ENCODE measurements at places on chromosomes 16 and 17.
A peak's percentile ranks its signal among the peaks of the same experiment; 100 is the strongest.

DNA sequence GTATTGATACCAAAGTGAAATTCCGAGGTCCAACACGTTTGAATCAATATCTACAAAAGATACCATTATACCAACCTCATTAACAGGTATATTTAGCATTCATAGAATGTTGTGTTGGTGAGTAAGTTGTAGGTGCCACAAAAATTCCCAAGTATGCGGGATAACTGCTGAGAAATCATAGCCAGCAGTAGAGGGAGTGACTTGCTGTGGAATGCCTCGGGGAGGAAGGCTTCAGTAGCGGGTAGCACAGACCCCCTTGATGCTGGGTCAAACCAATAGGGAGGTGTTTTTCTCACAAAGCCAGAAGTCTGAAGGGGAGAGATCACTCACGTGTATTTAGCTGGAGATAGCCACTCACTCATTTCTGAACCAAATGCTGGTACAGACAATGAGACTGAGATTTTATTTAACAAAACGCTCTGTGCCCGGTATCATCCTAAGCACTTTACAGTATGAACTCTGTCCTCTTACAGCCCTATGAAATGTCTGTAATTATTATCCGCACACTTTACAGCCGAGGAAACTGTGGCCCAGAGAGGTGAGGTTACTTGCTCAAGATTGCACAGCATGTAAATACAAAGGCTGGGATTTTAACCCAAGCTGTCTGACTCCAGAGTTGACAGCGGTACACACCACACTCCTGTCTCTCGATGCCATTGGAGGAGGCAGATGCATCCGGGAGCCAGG lies 23.1 kb downstream of the HSBP1 start:
- DNase-seq = no peak

- DNase-seq = no peak
Measured at GRCh38 chr17:47703671-47704070, 9.7 kb downstream of the TBKBP1 start.

DNA sequence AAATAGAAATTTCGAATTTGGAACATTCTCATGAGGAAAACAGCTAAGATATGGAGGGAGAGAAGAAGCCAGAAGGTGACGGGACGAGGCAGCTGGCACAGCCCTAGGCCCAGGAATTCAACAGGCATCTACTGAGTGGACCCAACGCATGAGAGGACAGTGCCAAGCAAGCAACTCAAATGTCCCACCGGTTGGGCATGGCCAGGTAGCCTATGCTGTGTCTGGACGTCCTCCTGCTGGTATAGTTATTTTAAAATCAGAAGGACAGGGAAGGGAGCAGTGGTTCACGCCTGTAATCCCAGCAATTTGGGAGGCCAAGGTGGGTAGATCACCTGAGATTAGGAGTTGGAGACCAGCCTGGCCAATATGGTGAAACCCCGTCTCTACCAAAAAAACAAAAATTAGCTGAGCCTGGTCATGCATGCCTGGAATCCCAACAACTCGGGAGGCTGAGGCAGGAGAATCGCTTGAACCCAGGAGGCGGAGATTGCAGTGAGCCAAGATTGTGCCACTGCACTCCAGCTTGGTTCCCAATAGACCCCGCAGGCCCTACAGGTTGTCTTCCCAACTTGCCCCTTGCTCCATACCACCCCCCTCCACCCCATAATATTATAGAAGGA lies 2.0 kb downstream of the GH1 start:
- DNase-seq = no peak

- DNase-seq = no peak
Measured at GRCh38 chr16:88071908-88072307, 120.7 kb downstream of the BANP start.

- peak; percentile 91 for DNase-seq
Measured at GRCh38 chr17:40598619-40599467, 33.6 kb upstream of the CCR7 start.

DNA sequence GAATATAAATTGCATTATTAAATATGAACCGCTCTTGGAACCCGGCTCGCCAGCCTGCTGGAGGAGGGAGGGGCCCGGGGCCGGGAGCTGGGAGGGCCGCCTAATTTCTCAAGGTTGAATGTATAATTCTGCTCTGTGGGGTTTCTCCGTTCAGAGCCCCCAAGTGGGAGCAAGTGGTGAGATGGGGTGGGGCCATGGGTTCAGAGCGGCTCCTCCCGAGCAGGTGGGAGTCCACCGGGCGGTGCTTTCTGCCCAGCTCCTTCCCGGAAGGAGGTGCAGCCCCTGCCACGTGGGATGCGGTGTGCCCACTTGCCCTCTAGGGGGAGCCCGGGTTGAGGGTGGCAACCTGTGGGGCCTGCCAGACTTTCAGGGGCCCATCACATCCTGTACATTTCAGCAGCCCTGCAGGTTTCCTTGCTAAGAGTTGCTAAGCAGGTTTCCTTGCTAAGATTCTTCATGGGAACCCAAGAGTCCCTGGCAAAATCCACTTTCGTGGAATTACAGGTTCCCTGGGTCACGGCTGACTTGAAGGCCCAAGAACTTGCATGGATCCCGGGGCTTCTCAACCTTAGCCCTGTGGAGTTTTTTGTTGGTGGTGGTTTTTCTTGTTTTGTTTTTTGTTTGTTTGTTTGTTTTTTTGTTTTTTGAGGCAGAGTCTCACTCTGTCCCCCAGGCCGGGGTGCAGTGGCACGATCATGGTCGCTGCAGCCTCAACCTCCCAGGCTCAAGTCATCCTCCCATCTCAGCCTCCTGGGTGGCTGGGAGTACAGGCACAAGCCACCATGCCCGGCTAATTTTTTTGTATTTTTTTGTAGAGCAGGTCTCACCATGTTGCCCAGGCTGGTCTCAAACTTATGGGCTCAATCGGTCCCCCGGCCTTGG lies 196.7 kb upstream of the GSE1 start:
- DNase-seq = peak; percentile 66

GRCh38 chr17:75755205-75755901 lies 9.6 kb downstream of the GALK1 start:
- DNase-seq = no peak

DNA sequence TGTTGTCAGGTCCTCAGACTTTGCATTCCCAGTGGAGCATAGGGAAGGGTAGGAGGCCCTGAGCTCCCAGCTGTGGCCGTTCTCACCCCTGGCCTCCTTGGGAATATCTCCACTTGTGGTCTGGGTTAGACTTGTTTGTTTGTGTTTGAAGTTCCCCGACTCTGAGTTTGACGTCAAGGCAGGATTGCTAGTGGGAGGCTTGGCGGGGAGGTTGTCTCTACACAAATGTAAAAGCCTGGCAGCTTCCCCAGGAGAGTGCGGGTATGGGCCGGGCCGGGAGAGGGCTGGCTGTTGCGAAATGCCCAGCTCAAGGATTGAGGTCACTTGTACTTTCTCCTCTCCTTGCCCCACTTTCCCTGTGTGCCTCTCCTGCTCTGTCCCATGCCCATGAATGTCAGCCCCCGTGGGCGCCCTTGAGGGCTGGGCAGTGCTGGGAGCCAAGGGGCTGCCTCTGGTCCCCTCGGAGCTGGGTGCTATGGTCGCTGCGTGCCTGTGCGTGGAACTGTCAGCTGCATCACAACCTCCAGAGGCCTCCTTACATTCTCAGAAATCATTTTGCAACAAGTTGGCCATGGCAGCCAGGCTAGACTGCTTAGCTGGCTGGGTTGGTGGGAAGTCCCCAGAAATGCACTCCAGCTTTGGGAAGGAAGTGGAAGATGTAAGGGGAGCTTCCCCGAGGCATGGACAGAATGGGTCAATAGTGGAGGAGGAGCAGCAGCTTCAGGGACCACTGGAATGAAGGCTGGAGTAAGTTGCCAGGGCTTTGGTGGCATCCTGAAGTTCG lies 84.3 kb downstream of the KSR1 start:
- no peak for DNase-seq

Measured in stimulated activated CD8-positive, alpha-beta memory T cell treated with anti-CD3 and anti-CD28 coated beads, Interleukin-7, amount 100 ng/mL, for 48 hours (primary cell).